ENCODE measurements at places on chromosomes 2 and 18. TPM values are rescaled to one million over a fixed set of nuclear protein-coding genes. Genes with fewer than 3 reads are reported as not detected.

The ELOA2 gene
- not detected for total RNA-seq

The ERBB4 gene
- not detected for total RNA-seq

The SERPINB4 gene
- total RNA-seq = 63.5 TPM

The KIF5C gene
- total RNA-seq = under 0.01 TPM

The ACMSD gene
- total RNA-seq = not detected

The MAT2A gene
- total RNA-seq = 286 TPM

The CCL20 gene
- total RNA-seq = 2.1 TPM

The LRRTM4 gene
- not detected for total RNA-seq

The SCN7A gene
- total RNA-seq = under 0.01 TPM

The LYG1 gene
- total RNA-seq = 0.78 TPM

The RNU2-63P gene
- total RNA-seq = 51.9 TPM

The ITGAV gene
- total RNA-seq = 421 TPM

The EVX2 gene
- not detected for total RNA-seq

The KLHL30 gene
- 0.34 TPM for total RNA-seq

The OTOS gene
- not detected for total RNA-seq

The KCNG2 gene
- total RNA-seq = not detected

The UGP2 gene
- total RNA-seq = 140 TPM

The INO80B gene
- total RNA-seq = 14.5 TPM

The L3MBTL4 gene
- total RNA-seq = 8.0 TPM

The AGXT gene
- total RNA-seq = not detected

The HMSD gene
- not detected for total RNA-seq

The UGT1A8 gene
- 0.14 TPM for total RNA-seq

The FSHR gene
- not detected for total RNA-seq

The PID1 gene
- 3.3 TPM for total RNA-seq

The DLX2 gene
- total RNA-seq = 0.28 TPM

The G6PC2 gene
- total RNA-seq = not detected

The TUBA4B gene
- not detected for total RNA-seq

The ITGA4 gene
- under 0.01 TPM for total RNA-seq

The HAAO gene
- 0.50 TPM for total RNA-seq

The SH3BP4 gene
- 35.2 TPM for total RNA-seq

The ITPRIPL1 gene
- total RNA-seq = 2.3 TPM

The CIDEA gene
- 5.5 TPM for total RNA-seq

The GKN2 gene
- total RNA-seq = not detected

The CEP192 gene
- 22.6 TPM for total RNA-seq

The MERTK gene
- total RNA-seq = 1.4 TPM

The CPO gene
- total RNA-seq = not detected

The UGT1A10 gene
- total RNA-seq = not detected

The AQP12B gene
- not detected for total RNA-seq

The DHRS9 gene
- 15.0 TPM for total RNA-seq

The APOB gene
- total RNA-seq = under 0.01 TPM

The IL36B gene
- total RNA-seq = under 0.01 TPM

The GALNT5 gene
- total RNA-seq = 30.1 TPM

The HOXD9 gene
- not detected for total RNA-seq

The GIGYF2 gene
- total RNA-seq = 56.0 TPM

The PAX3 gene
- 5.8 TPM for total RNA-seq

The TNFAIP6 gene
- total RNA-seq = not detected

The AFF3 gene
- total RNA-seq = not detected

The TUBA3E gene
- not detected for total RNA-seq

The OSBPL6 gene
- 13.7 TPM for total RNA-seq

The MYCN gene
- total RNA-seq = not detected

The IGFBP5 gene
- total RNA-seq = 2.3 TPM

The RFTN2 gene
- total RNA-seq = 0.14 TPM

The C2orf15 gene
- 2.1 TPM for total RNA-seq

The CD28 gene
- not detected for total RNA-seq

The ZBTB7C gene
- 7.0 TPM for total RNA-seq

The TFCP2L1 gene
- 20.7 TPM for total RNA-seq

The AQP12A gene
- not detected for total RNA-seq
